Activated B cell treated with CpG ODN at 0.5 μM for 24 hours (primary cell): ENCODE measurements at places on chromosomes 13 and 19. TPM values are rescaled to one million over a fixed set of nuclear protein-coding genes. Genes with fewer than 3 reads are reported as not detected.

The GRK1 gene
- total RNA-seq = 0.07 and 0.44 TPM in 2 replicates

DNA sequence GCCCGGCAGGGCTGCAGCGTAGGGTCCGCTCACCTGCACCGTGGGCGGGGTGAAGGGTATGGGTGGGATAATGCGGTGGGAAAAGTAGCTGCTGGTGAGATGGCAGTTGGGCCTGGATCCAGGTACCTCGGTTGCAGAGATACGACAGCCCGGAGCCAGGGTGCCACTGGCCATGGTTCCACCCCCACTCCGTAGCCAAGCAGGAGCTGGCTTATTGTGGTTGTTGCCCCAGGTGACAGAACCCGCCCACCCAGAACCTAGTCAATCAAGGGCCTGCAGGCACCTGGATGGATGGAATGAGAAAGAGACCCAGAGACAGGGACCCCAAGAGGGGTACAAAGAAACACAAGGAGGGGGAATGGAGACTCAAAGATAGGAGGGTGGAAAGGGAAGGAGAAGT is 3.5 kb upstream of the LHB start:
- no peak for DNase-seq

- DNase-seq = no peak
Observed at GRCh38 chr19:42497492-42498168, 30.7 kb downstream of the CEACAM1 start.

GRCh38 chr19:19402656-19403372 is 2.7 kb upstream of the GATAD2A start:
- no peak for DNase-seq

The METTL21C gene
- total RNA-seq = not detected in 2 replicates

DNA sequence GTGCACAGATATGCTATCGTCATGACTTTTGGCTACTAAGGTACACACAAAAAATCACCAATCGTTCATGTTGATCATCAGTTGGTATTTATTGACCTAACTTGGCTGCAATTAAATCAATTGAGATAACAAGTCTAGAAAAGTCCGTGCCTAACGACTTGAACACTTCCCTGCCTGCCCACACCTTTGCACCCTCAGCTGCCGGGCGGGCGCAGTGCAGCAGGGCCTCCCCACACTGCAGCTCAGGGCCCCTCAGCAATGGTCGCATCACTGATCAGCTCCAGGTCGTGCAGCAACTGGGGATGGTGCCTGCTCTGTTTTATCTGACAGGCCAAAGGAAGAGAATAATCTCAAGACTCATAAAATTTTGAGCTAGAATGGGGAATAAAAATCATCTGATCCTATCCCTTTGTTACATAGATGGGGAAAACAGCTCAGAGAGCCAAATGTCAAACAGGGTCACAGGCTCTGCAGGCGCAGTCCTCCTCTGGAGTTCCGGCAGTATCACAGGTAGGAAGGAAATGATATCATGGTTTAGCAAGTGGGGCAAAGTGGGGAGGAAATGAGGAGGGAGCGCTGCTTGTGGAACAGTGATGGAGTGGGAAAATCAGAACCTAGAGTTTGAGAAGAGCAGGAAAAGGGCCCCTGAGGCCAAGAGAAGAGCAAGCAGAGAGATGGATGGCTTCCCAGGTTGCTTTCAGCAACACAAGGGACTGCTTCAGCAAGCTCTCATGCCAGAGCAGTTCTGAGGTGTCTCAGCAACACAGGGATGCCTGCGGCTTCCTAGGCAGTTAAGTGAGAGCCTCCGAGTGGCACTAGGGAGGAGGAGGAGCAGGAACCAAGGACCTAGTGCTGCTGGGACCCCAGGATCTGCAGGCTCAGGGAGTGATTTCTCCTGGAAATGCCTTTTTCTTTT is 57.5 kb downstream of the SLC7A1 start:
- DNase-seq = no peak

GRCh38 chr13:31556376-31556775 is 182.9 kb upstream of the RXFP2 start:
- DNase-seq = no peak

DNA sequence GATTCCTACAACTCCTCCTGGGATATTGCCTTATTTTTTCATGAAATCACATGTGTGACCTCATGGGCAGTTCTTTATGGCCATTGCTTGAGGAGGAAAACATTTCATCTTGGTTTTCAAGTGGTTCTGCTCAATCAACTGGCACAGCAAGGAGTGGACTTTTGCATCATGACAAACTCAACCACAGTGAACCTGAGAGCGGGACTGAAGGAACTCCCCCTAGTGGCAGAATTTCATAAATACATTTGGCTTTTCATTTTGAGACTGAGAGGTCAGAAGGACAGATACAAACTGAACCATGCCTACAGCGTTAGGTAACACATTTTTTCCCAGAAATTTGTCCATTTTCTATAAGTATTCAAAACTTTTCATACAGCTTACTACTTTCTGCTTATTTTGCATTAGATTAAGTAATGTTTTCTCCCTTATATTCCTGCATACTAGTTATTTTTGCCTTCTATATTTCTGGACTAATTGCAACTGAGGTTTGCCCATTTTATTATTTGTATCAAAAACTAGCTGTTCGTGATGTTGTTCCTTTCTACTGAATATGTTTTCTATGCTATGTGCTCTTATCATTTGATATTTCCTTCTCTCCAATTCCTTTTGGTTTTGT is 13.4 kb upstream of the SIGLEC12 start:
- no peak for DNase-seq

DNA sequence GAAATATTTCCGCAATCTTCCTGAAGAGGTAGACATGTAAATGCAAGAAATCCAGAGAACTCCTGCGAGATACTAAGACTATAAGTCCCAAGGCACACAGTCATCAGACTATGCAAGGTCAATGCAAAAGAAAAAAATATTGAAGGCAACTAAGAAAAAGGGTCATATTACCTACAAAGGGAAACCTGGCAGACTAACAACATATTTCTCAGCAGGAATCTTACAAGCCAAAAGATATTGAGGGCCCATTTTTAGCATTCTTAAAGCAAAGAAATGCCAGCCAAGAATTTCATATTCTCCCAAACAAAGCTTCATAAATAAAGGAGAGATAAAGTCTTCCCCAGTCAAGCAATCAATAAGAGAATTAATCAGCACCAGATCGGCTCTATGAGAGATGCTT is 298.5 kb upstream of the ATXN8OS start:
- no peak for DNase-seq

DNA sequence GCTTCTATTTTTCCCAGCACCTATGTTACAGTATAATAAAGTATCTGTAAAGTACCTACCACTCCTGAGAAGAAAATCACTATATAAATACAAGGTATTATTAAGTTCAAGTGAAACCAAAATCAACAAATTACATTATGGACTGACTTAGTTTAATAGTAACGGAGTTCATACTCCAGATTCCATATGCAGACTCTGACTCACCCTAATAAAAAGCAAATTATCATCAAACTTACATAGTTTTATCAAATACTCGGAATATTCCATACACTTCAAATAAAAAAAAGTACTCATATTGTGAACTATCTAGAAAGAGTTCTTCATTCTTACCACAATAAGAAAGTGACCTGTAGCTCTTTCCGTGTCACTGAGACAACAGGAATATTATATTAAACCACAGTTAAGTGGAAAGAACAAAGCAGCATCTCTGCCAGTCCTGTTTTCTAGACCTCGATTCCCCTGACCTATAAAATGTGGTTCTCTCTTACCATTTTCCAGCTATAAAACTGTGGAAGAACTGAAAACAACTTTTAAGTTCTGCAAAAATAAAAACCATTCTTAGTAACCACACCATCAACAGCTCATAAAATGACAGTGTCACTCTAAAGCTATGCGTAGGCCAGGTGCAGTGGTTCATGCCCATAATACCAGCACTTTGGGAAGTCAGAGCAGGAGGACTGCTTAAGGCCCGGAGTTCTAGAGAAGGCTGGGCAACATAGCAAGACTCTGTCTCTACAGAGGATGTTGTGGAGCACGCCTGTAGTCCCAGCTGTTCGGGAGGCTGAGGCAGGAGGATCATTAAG is 42.6 kb downstream of the USP12 start:
- no peak for DNase-seq

DNA sequence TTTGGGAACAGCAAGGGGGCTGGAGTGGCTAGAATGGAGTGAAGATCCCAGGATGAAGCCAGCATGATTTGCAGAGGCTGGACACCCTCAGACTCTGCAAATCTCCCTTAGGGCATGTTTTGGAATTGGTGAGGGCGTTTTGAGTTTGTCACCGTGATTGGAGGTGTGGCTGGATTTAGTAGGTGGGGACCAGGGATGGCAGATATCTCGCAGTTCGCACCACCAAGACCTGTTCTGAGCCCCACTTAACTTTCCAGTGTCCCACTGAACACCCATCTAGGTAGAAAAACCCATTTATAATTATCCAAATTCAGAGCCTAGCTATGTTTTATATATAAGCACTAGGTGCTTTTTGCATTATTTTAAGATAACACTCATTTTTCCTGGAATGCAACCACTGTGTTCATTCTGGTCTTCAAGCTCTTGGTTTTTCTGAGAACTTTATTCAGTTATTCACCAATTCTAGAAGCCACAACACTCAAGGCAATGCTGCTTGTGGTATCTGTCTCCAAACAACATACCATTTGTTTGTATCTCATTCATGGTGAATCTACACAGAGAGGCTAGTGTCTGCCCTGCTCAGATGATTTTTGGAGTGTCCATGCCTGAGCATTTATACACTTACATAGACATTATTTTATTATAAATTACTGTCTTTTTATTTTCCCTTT is 3.0 kb upstream of the NANOS2 start:
- no peak for DNase-seq

DNA sequence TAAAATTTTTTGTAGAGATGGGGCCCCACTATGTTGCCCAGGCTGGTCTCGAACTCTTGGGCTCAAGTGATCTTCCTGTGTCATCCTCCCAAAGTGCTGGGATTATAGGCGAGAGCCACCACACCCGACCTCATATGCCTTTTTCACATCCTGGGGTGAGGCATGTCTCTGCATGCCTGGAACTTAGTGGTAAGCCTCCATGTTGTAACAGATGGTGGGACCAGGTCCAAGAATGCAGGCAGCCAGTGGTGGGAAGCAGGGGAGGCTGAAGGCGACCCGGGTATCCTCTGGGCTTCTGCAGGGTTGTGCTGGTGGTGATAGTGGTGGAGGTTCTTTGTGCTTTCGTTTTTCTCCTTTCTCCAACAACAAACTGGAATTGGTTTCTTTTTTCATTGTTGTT is 30.1 kb upstream of the CCDC124 start:
- DNase-seq = no peak

DNA sequence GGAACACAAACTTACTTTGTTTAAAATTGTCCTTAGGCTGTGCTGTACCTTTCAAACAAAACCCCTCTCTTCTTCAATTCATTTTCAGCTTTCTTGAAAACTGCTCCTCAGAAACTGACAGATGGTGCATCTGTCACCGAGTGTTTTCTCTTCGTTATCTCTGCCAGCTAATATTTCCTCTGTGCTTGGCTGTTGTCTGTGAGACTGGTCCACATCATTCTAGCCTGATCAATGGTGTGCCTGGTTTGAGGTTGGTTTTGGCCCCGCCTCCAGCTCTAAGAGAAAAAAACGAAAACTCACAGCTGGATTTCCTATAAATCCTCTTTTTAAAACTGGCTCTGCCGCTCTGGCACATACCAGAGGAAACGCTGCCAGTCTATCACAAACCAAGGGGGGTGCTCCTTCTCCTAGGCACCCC is 79.7 kb downstream of the STARD13 start:
- no peak for DNase-seq

- DNase-seq = no peak
Observed at GRCh38 chr19:15227261-15227660, 5.0 kb downstream of the EPHX3 start.

GRCh38 chr13:37587236-37587635 is 11.3 kb downstream of the POSTN start:
- no peak for DNase-seq

The GPR42 gene
- not detected in 2 replicates for total RNA-seq

- DNase-seq = no peak
Observed at GRCh38 chr19:57671124-57671895, 2.6 kb downstream of the ZSCAN4 start.

The LILRB4 gene
- 0.76 and 1.4 TPM in 2 replicates for total RNA-seq

GRCh38 chr13:80336370-80336769 is 4.6 kb downstream of the SPRY2 start:
- no peak for DNase-seq

- no peak for DNase-seq
Observed at GRCh38 chr13:78595495-78596398, 7.6 kb downstream of the POU4F1 start.

GRCh38 chr19:56191115-56191514 is 6.5 kb downstream of the ZSCAN5B start:
- DNase-seq = no peak

- no peak for DNase-seq
Observed at GRCh38 chr13:30409886-30410704, 12.2 kb upstream of the UBE2L5 start.

The SLC7A9 gene
- total RNA-seq = 0.33 TPM in 1 of 2 replicates, not detected in the other

DNA sequence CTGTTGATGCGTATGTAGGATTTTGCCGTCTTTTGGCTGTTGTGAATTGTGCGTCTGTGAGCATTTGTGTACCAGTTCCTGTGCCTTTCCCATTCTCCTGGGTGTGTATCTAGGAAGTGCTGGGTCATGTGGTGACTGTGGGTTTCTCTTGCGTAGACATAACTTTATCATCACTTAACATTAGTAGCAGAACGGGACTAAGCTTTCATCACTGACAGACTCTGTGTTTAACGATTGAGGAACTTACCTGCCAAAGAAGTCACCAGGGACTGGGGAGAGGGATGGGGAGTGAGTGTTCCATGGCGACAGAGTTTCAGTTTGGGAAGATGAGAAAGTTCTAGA is 15.0 kb downstream of the FZR1 start:
- DNase-seq = no peak

- no peak for DNase-seq
Observed at GRCh38 chr19:19672816-19673215, 4.2 kb downstream of the ZNF101 start.

DNA sequence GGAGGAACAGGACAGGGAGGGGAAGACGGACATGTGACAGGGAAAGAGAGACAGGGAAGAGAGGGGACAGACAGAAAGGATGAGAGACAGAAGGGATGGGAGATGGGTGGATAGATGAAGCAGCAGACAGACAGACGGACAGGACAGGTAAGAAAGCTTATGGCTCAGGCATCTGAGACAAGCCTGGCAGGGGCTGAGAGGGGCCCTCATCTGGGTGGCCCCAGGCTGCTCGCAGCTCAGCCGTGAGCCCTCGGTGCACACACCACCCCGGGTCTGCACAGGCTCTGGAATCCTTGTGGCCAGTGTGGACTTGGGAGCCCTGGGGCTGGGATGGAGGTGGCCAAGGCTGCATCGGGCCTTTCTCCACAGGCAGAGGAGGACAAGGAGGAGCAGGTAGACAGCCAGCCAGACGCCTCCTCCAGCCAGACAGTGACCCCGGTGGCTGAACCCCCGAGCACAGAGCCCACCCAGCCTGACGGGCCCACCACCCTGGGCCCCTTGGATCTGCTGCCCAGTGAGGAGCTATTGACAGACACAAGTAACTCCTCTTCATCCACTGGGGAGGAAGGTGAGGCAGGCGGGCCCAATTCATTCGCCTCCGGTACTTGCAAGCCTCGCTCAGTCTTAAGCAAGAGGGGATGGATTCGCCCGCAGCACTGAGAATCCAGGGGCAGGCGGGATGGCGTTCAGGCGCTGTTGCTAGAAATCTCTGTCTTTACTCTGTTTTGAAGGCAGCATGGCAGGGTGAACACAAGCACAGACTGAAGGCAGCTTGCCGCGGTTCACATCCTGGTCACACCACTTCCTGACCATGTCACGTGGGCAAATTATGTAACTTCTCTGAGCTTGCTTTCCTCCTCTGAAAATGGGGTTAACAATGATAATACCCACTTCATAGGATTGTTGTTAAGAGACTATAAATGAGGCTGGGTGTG is 14.0 kb downstream of the GRAMD1A start:
- DNase-seq = no peak
